ENCODE measurements at places on chromosomes 12 and 14. TPM values are rescaled to one million over a fixed set of nuclear protein-coding genes. Genes with fewer than 3 reads are reported as not detected.

Gene A2M
- 1.4 TPM for total RNA-seq

Gene ENDOU
- total RNA-seq = 1.6 TPM

Gene COX8C
- not detected for total RNA-seq

Gene TAS2R7
- not detected for total RNA-seq

Gene HOXC9
- 0.28 TPM for total RNA-seq

Gene GNB3
- 9.0 TPM for total RNA-seq

Gene IL26
- total RNA-seq = not detected

Gene ALDH2
- 98.5 TPM for total RNA-seq

Gene FBLN5
- total RNA-seq = 0.26 TPM

Gene SLC5A8
- not detected for total RNA-seq

Gene YEATS4
- 16.8 TPM for total RNA-seq

Gene PLEKHG7
- not detected for total RNA-seq

GRCh38 chr12:22202847-22203246 lies 131.7 kb downstream of the ST8SIA1 start:
- DNase-seq = no peak

DNA sequence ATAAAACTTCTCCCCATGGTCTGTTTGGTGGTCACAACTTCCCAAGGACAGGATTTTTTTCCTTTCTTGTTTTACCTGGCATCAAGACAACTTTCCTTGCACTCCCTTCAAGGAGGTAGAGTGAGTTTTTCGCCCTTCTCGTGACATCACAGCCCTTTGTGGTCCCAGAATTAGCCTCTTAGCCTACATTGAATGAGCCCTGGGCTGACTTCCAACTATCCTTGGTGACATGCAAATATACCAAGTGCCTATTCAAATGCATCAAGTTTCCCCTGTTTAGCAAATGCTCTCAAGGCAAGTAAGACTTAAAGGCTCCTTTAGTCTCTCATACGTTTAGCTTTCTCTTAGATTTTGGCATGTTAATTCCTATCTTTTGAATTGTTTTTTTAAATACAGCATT lies 36.6 kb downstream of the TC2N start:
- DNase-seq = no peak

DNA sequence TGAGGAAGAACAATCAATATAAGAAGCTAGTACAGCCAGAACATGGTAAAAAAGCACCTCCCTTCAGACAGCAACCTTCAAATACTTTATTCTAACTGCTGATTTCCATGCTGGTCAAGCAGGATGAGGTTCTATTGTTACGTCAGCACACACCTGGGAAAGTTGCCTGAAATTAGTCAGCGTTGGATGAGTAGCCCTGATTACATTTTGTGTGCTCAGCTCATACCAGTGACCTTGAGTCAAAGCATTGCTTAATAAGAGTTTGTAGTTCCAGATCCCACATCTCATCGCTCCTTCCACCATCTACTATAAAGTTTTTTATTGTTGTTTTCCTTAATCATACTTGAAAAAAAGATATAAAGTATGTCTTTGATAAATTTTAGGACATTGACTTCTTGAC lies 361.5 kb downstream of the EGLN3 start:
- DNase-seq = no peak

- no peak for DNase-seq
These were observed 7.6 kb downstream of the TEDC1 start for GRCh38 chr14:105498430-105499255.

DNA sequence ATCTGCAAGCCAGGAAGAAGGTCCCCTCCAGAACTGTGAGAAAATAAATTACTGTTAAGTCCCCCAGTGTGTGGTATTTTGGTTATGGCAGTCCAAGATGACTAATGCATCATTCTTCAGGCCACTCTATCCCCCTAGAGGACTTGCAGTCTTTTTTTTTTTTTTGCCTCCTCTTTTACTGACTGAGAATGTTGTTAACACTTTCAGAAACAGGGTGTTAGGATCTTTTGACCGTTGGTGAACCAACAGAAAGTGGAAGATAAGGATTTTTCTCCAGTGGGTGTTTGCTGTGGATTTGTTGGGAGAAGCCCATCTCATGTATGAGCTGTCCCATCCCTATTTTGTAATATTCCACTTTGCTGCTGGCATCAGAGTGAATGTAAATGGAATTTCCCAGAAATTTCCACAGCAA lies 37.8 kb downstream of the MARK3 start:
- DNase-seq = no peak

DNA sequence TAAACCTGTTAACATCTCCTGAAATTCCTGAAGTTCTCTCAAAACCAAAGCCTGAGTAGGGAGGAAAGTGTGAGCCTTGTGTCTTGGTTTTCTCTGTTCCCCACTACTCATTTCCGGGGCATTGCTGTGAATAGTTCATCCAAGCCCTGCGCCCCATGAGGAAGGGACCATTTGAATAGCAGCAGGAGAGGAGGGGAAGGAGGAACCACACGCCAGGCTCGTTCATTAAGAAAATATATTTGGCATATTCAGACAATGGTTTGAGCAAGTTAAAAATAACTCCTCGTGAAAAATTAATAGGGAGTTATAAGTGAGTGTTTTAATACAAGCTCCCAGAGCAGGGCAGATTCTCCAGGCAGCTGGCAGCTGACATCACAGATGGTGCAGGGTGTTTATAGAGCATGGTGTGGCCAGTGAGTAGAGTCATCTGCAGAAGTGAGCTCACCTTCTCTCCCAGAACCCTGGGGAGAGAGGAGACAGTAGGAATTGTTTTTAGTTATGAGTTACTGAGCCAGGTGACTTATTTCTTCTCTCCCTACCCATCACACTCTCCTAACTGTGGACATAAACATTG lies 29.5 kb upstream of the CISTR start:
- no peak for DNase-seq

GRCh38 chr12:50333441-50333840 lies 50.1 kb upstream of the LIMA1 start:
- DNase-seq = no peak

DNA sequence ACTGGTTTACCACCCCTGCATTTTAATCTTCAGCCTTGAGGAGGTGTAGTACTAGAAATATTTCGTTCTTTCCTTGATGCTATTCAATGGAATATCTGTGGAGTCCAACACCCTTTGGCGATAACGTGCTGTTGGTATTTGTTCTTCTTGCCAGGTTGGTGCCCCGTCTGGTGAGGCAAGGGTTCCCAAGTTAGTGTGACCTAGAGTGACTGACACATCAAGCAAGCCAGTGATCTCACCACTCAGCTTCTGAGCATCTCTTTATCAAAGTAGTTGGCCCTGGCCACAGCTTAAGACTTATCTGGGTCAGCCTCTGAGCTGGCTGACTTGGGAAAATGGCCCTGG lies 60.2 kb downstream of the PLXNC1 start:
- no peak for DNase-seq

DNA sequence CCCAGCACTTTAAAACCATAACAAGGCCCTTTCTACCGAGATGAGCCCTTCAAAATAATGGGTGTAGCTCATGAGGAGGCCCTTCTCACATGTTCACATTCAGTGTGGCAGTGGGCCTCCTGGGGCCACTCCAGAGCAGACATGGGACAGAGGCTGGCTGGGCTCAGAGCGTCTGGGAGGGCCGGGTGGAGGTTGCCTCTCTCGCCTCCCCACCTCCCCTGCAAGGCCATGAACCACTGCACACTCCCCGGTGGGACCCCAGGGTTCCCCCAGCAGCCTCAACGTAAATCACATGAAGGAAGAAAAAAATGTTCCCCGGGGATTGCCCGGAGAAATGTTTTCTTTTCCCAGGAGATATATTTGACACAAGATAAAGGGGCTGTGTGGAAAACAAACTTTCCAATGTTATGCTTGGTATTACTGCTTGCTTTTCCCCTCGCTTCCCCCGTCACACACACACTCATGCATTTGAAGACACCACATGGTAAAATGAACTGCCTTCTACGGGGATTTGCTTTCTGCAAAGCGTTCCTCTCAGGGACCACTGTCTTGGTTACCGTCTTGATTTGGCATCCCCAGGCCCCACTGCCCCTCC lies 190.7 kb upstream of the CCND2 start:
- DNase-seq = no peak

DNA sequence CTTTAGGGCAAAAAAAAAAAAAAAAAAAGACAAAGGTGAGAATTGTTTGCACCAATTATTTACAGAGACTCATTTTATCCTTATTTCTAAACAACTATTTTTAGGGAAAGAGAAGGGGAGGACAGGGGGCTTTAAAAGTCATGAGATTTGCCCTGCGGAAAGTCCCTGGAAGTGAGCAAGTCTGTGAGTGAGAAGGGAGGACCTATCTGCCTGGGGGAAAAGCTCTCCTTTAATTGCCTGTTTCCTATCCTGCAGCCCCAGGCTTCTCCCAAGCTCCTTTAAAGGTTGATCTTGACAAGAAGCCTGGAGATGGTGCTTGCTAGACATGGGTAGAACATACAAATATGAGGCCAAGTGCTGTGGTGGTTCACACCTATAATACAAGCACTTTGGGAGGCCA lies 8.3 kb upstream of the CHST11 start:
- DNase-seq = no peak
